ENCODE measurements at places on chromosomes 4 and X.

DNA sequence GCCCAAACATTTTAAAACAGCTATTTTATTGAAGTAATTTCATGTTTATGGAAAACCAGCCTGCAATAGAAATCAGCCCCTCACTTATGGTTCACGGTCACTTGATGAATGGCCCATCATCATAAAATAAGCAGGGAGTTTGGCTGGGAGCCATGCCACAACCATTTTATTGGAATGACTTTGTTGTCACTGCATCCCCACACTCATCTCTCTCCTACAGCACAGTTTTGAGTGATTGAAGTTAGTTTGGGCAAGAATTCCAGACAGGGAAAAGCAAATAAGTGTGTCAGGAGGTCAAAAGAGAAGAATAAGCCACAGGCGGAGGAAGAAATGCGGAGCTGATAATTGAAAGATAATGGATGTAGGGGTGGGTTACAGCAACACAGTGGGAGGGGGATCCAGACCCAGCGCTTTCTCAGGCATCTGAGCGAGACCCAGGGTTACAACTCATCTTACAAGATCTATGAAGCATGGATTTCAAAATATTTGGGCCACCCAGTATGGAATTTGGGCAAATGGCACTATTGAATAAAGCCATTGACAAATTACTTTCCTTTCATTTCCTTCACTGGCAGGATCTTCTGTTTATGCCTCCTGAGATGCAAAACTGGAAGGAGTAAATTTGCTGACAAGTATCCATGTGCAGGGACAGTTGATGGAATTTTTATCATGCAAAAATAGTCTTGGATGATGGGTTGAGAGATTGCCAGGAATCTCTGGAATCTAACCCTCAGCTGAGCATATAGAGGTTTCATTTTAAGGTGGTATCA, 100.8 kb downstream of the SHROOM3 start:
- DNase-seq = no peak

- no peak for DNase-seq
These were observed 41.6 kb upstream of the NKRF start for GRCh38 chrX:119647552-119648420.

GRCh38 chrX:50432829-50433289, 37.8 kb downstream of the DGKK start:
- DNase-seq = no peak

DNA sequence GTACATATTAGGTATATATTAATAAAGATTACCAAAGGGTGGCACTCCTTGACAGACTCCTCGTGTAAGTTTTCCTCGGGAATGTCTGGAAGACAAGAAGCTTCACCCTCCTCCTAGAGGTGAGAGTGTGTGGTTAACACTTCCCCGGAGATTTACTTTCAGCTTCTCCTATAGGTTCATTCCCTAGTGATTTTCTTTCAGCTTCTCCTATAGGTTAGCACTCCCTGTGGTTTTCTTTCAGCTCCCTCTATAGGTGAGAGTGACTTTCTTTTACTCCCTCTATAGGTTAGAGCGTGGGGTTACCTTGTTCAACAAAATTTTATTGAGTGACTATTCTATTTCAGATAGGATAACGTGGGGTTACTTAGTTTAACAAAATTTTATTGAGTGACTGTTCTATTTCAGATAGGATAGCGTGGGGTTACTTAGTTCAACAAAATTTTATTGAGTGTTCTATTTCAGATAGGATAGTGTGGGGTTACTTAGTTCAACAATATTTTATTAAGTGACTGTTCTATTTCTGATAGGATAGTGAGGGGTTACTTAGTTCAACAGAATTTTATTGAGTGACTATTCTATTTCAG, 106.0 kb upstream of the PLAC1 start:
- DNase-seq = peak; percentile 81

DNA sequence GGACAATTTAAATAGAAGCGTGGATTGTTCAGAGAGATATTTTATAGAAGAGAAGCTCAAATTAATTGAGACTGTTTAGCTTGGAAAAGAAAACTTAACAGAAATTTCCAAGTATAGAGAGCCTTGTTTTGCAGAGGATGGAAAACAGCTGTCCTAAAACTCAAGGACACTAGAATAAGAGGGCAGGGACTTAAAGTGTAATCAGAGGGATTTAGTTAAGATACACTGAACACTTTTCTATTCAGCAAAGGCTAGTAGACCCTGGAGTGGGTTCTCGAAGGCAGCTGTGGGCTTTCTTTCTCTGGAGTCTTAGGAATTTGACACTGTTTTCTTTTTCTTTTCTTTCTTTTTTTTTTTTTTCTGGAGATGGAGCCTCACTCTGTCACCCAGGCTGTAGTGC, 92.7 kb upstream of the ARX start:
- no peak for DNase-seq

DNA sequence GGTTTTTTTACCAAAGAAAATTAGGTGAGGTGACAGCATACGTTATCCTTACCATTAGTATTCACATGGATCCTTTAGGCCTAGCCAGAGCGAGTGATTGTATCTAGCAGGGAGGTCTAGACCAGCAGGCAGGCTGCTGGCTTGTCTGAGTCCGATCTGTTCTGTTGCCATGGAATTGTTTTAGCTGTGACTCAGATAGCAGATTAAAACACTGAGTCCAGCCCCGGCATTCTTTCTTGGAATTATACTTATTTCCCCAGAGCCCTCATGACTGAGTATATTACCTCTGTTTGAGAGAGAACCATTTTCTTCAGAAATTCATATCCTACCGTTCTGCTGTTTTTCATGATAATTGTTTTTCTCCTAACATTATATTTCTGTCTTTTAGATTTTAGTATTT, 37.4 kb downstream of the OCRL start:
- DNase-seq = no peak
